G401 (cell line): ENCODE measurements at places on chromosomes 7 and 10. TPM values are rescaled to one million over a fixed set of nuclear protein-coding genes. Genes with fewer than 3 reads are reported as not detected.

The ENTPD1 gene
- not detected in 2 replicates for total RNA-seq

The RBM28 gene
- total RNA-seq: 20.6 and 58.3 TPM in 2 replicates

The NME8 gene
- not detected in 2 replicates for total RNA-seq

- DNase-seq: no peak
Measured at GRCh38 chr7:143285470-143285778, 666 bp downstream of the TMEM139 start.

- no peak for DNase-seq
Measured at GRCh38 chr10:43120929-43121314, 17.3 kb upstream of the CSGALNACT2 start.
